LoVo (cell line): ENCODE measurements at places on chromosomes 7 and 10.

GRCh38 chr10:46216836-46217751 lies 69.7 kb upstream of the ANTXRL start:
- DNase-seq, result no peak

DNA sequence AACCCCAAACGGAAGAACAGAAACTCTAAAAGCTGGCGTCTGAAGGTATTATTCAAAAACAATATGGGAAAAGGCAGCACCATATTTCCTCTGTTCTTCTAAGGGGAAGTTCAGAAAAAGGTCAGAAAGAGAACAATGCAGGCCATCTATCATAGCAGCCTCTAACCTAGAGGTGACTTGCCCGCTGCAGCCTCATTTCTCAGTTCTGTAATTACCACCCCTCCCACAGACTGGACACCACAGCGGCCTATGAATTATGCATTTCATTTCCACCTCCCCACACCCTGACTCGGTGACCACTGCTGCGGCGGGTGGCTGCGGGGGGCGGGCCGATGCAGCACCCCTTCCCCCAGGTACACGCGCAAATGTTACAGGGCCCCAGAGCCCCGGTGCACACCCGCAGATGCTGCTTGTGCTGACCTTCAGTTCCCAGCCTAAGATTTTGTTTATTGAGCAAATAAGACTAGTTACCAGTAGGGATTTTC lies 125.5 kb downstream of the CLEC2L start:
- DNase-seq, result no peak

DNA sequence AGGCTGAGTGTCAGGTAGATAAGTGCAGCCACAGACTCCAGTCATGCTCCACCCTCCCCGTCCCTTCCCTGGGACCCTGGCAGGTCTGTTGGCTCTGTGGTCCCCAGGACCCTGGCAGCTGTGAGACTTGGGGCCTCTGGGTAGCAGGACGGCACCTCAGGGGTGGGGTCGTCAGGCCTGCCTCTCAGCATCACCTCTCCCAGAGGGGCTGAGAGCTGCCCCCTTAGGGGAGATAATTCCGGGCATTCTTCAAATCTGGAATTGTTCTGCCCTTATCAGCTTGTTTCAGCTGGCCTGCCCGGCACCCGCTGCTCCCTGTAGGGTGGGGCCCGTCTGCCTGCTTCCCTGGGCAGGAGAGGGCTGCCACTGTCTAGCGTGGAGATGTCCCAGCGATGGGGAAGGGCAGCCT lies 23.3 kb downstream of the PODXL start:
- no peak for DNase-seq

DNA sequence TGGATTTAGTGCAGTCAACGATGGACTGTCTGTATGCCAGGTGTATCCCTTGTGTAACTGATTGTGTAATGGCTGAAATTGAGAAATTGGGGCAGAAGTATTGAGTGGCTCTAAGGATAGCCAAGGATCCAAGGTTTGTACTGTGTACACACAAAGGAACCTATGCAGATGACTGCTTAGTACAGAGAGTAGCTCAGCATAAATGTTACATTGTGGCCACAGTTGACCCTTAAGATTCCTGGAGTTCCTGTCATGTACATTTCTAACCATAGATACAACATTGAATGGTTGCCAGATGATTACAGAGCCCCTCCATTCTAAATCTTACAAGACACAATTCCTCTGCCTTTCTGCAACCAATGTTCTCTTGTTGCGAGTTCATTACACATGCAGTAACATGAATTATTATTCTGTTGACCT lies 25.3 kb downstream of the CCDC126 start:
- DNase-seq, result no peak

DNA sequence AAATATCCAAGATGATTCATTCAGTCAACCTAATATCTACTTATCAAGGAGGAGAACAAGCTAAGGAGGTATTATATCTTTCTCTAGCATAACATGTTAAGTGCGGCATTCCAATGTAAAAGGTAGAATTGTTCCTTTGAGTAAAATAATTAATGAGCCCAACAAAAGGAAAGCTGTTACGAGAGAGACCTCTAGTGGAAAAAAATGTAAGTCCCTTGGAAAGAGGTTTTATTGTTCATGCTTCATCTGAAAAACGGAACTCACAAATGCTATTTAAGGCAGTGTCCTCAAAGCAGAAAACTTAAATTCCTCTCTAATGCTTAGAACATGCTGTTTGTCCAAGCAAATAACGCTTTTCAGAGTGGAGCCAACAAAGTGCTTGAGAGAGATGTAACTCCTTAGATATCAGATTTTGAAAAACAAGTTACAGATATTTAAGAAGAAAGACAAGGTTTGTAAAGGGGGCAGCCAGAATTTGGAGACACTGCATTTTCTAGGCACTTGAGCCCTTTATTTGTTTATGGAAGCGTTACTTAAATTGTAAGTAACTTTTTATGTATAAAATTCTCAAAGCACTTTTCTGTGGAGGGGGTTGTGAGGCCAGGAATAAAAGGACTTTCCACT lies 119.9 kb downstream of the TFEC start:
- DNase-seq, result peak; percentile 58

DNA sequence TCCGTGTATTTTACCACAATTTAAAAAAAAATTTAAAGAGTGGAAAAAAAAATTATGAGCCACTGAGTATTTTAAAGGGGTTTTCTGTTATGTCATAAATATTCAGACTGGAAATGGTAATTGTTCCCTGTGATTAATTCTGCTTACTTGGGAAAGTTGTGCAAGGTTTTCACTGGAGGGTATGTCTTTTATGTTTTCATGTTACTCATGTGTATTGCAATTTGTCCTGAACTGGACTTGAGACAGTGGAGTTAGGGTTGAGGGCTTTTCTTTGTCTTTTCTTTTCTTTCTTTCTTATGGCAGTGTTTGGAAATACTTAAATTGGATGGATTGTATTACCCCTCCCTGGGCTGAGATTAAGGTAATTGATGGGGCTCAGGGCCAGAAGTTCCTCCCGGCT lies 257.7 kb downstream of the BAMBI start:
- no peak for DNase-seq

DNA sequence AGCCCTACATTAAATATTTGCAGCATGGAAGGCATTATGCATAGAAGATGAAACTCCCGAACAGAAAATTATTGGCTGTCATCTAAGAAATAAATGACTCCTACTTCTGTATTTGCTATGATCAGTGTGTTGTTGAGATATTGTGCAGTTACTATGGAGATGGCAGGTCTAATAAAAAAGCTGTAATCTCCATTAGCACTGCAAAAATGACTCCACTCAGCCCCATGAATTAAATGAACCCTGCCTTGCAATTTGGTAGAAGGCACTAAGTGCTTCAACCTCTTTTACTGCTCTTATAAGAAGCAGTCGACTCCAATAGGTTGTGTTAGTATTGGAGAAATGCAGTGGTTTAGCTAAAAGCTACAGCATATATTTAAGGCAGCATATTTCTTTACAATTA lies 290.0 kb upstream of the PHYHIPL start:
- no peak for DNase-seq

DNA sequence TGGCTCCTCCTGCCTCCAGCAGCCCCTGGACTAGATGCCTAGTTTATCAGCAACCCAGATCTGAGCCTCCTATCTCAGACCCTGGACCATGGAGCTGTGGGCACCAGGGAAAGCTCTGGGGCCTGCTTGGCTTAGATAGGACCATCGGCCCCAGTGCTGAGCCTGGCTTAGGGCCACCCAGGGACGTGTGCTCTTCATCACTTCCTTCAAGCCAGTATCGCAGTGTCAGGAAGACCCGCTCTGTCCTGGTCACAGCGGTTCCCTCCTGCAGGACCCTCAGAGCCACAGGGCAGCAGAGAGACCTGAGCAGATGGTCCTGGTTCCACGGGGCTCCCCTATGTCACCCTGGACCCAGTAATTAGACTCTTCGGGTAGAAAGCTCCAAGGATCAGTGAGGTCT lies 105.7 kb upstream of the FAM20C start:
- DNase-seq, result no peak

GRCh38 chr7:151246102-151246850 lies 2.2 kb downstream of the SMARCD3 start:
- DNase-seq, result no peak

GRCh38 chr10:88883448-88883809 lies 3.4 kb downstream of the STAMBPL1 start:
- DNase-seq, result no peak

GRCh38 chr10:65622608-65623007 lies 1303.2 kb upstream of the LRRTM3 start:
- no peak for DNase-seq

GRCh38 chr7:102431617-102432298 lies 1.6 kb upstream of the ORAI2 start:
- DNase-seq, result peak; percentile 41

DNA sequence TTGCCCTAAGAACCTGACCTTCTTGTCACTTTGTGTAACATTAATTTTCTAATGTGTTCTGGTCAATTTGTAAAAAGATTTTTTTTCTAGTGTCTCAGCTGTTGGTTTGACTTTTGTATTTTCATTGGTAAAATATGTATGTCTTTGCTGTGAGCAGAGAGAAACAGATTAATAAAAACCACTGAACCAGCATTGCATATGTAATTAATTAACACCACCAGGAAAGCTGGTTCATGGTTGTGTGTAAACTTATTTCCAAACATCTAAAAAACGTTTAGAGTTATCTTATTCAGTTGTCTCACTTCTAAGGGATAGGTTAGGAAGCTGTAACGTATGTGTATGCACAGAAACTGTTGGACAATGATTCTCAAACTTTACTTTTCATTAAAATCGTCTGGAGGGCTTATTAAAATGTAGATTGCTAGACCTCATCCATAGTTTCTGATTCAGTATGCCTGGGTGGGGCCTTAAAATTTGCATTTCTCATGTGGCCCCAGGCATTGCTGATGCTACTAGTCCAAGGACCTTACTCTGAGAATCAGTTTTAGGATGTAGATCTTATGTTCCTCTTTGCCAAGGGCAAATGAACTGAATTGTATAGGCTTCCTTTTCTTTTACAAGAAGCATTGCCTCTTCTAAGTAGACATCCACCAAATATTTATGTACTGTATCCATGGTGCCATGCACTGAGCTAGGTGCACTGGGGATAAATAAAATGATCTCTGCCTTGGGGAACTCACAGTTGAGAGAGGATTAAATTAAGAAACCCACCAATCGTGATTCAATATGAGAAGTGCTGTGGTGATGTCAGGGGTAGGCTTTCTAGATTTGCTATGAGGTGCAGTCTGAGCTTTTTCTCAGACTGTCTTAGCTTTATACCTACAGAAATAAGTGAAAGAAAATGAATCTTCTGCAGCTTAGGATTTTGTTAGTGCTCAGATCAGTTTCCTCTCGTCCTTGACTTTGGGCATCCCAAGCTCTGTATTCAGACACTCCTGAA lies 98.7 kb downstream of the AUTS2 start:
- no peak for DNase-seq

- DNase-seq, result no peak
These were observed 331.3 kb downstream of the PLXNA4 start for GRCh38 chr7:132244903-132245480.
